RWPE1 (cell line): ENCODE measurements at places on chromosomes 3 and 15.

DNA sequence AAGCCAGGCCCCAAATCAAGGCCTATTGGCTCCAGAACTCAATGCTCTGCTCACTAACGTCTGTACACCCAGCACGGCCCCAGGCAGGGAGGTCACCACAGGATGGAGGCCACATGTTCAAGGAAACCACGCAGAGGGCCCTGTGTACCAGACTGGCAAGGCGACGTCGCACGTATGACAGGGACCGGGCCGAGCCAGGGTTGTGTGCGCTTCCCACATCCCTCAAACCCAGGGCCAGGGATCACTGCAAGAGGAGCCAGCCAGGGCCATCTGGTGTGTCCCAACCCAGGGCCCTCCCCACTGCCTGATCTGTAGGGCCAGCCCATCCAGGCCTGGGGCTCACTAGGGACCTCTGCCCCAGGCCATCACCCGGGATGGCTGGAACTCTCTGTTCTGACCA lies 62.0 kb downstream of the ZNF445 start:
- DNase-seq: no peak

DNA sequence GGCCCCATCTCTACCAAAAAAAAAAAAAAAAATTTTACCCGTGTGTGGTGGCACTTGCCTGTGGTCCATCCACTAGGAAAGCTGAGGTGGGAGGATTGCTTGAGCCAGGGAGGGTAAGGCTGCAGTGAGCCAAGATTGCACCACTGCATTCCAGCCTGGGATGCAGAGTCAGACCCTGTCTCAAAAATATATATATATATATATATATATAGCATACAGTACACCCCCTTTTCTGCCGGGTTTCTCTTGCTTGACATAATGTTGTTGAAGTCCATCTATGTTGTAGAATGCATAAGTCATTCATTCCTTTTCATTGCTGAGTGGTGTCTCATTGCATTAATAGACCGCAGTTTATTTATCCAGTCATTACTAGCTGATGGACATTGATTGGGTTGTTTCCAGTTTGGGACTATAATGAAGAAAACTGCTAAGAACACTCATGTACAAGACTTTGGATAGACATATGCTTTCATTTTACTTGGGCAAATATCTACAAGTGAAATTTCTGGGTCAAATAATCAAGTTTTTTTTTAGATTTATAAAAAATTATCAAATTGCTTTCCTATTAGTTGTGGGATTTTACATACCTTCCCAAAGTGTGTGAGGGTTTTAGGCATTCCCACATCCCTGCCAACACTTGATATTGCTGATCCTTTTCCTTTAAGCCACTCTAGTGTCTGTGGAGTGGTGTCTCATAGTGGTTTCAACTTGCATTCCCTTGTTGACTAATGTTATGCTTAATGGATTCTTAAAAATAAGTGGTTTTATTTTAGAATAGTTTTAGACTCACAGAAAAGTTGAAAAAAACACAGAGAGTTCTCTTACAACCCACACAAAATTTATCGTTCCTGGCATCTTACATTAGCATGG lies 2.1 kb upstream of the PRR20G start:
- no peak for DNase-seq

DNA sequence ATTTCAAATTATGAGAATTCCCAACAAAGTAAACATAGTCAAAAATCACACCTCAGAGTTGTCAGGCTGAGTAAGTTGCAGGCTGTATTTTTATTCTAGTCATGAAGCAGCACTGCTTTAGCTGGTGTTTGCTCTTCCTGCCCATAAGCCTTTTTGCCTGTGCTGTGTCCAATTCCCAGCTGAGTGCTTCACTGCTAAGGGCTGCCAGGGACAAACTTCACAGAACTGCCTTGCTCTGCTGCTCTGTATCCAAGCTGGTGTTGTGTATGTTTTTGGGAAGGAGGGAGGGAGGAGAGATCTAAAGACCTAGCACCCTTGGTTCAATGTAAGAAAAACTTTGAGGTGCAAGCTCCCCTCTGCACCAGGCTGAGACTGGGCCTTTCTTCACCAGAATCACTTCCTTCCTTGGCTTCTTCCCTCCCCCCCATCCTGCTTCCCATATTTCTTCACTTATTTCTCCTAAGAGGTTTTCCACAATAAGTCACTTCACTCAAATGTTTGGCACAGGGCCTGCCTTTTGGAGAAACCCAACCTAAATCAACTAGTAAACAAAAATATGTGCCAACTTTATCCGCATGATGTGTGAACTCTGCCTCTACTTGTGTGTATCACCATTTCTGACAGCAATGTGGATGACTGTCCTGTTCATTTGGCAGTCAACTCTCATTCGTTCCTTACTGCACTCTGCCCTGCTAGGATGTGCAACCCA lies 156.1 kb downstream of the TBL1XR1 start:
- no peak for DNase-seq

- peak; percentile 90 for DNase-seq
These were observed 4.8 kb upstream of the RHOV start for GRCh38 chr15:40878785-40879184.

DNA sequence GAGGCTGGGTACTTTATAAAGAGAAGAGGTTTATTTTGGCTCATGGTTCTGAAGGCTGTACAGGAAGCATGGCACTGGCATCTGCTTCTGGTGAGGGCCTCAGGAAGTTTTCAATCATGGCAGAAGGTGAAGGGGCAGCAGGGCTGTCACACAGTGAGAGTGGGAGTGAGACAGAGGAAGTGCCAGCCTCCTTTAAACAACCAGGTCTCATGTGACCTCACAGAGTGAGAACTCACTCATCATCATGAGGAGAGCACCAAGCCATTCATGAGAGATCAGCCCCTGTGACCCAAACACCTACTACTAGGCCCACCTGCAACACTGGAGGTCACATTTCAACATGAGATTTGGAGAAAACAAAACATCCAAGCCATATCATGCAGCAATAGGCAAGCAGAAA lies 9.3 kb upstream of the RFTN1 start:
- DNase-seq: no peak

DNA sequence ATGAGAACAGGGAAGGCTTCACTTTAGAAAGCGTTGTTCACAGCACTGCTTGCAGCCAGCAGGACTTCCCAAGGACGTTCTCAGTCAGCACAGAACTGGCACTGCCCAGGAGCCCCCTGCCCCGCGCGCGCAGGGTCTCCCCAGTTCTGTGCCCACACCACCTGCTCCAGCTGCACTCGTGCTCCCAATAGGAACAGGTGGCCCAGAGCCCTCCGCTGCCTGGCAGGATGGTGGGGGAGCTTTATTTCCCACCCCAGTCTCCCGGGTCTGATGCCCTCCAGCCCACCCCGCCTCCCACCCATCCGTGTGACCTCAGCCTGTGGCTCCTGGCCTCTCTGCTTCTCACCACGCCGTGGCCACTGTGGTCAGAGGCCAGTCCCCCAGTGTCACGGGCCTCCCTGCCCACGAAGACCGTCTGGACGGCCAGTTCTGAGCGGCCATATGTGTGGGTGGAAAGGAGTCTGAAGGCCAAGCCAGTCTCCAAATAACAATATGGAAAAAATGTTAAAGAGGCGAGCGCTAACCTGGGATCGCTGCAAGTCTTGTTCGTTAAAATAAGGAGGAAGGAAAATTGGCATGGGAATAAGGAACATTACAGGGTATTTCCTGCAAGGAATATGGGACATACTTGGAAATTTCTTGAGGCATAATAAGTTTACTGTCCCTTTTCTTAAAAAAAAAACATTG lies 54.6 kb upstream of the PCSK6 start:
- no peak for DNase-seq

DNA sequence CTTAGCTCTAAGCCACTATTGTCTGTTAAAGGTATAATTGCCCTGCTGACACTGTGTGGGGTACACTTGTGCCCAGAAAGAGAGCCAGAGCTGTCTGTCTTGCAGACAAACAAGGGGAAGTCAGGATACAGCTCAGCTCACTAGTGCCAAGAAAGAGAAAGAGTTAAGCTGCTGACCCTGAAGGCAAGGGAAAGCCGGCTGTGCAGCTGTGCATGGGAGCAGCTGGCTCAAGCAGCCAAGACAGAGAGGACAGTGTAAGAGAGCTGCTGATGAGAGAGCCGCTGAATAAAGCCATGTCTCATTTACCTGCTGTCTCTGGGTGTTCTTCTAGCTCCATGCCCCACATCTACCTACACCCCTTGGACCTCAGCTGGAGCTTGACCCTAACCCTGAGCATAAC lies 428.1 kb upstream of the NAALADL2 start:
- no peak for DNase-seq

GRCh38 chr15:67164811-67165253 lies 89.6 kb downstream of the AAGAB start:
- no peak for DNase-seq

DNA sequence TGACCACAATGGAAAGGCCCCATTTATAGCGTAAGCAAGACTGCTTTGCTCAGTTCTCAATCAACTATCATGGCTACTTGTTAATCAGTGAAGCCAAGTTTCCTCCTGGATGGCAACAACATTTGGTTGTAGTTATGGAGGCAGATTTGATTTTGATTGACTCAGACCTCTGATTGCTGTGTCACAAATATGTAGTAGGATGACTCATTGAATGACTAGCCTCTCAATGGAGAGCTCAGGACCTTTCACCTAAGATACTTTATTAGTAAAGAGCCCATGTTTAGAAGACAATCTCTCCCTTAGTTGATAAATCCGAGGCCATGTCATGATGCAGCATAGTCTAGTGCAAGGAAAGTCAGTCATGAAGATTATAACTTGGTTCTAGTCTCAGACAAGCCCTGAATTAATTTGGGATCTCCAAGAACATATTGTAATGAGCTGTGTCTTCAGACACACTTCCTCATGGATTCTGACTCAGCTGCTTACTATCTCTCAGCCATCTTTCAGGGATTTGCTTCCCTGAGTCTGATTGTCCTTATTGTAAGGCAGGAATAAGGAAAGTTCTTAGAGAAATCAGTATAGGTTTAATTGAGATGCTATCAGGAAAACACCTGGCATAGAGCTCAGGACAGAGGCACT lies 397.4 kb upstream of the TMCO5A start:
- DNase-seq: no peak

DNA sequence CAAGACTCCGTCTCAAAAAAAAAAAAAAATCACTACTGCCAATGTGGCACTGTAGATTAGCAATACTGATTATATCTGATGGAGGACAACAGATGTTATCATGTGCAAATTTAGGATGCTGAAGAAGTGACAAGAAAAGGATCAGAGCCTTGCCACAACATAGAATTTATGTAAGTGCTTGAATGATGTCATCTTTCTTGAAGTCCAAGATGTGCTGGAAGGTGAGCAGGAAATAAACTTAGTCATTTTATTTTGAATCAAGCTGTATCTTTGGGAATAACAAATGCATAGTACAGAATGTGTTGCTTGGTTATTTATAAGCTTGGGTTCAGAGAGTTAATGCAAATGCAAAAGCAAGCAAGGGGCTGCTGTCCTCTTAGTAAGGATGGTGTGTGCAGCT lies 47.1 kb downstream of the IL12A start:
- no peak for DNase-seq

- DNase-seq: peak; percentile 3
These were observed 384.1 kb downstream of the PLOD2 start for GRCh38 chr3:145776782-145777408.

- DNase-seq: no peak
These were observed 44.3 kb upstream of the FLNB start for GRCh38 chr3:57963811-57964346.

GRCh38 chr3:74489050-74489792 lies 125.2 kb downstream of the CNTN3 start:
- DNase-seq: no peak

- no peak for DNase-seq
These were observed 10.0 kb downstream of the HEXA start for GRCh38 chr15:72365844-72366243.

- DNase-seq: no peak
These were observed 12.4 kb upstream of the OCA2 start for GRCh38 chr15:28111543-28111942.

- no peak for DNase-seq
These were observed 18.6 kb downstream of the ZIC1 start for GRCh38 chr3:147427746-147428145.

GRCh38 chr3:40417845-40418543 lies 31.0 kb downstream of the ENTPD3 start:
- DNase-seq: peak; percentile 81

- no peak for DNase-seq
These were observed 39.1 kb downstream of the OCA2 start for GRCh38 chr15:28060005-28060404.

GRCh38 chr3:31369637-31370379 lies 162.9 kb upstream of the STT3B start:
- DNase-seq: no peak

GRCh38 chr3:24680214-24680967 lies 185.7 kb upstream of the THRB start:
- DNase-seq: no peak

DNA sequence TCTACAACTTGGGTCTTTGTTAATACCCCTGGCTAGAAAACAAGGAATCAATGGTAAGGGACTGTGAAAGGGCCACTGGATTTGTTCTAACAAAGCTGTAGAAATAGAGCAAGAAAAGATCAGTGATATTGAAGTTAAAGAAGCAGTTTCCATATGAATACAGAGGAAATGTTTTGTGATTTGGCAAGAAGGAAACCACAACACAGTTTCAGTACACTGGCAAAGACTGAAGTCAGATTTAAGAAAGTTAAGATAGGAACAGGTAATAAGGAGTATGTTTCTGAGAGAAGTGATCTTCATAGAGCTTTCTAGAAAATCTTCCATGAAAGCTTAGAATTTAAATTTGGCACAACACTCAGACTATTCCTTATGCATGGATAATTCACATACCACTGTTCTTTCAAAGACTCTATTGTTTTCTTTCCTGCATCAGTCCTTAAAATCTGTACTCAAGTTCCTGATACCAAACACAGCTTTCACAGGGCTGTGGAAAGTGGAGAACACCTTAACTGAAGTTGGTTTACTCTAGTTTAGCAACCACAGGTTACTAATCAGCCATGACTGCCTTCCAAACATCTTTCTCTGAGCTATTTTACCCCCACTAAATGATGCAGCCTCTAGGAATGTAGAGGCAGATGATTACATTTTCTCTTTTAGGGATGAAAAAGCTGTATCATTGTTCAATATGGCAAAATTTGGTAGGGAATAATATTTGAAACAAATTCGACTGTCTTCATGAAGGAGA lies 32.4 kb upstream of the ALCAM start:
- DNase-seq: no peak

- DNase-seq: no peak
These were observed 376 bp downstream of the TADA3 start for GRCh38 chr3:9791790-9792404.

DNA sequence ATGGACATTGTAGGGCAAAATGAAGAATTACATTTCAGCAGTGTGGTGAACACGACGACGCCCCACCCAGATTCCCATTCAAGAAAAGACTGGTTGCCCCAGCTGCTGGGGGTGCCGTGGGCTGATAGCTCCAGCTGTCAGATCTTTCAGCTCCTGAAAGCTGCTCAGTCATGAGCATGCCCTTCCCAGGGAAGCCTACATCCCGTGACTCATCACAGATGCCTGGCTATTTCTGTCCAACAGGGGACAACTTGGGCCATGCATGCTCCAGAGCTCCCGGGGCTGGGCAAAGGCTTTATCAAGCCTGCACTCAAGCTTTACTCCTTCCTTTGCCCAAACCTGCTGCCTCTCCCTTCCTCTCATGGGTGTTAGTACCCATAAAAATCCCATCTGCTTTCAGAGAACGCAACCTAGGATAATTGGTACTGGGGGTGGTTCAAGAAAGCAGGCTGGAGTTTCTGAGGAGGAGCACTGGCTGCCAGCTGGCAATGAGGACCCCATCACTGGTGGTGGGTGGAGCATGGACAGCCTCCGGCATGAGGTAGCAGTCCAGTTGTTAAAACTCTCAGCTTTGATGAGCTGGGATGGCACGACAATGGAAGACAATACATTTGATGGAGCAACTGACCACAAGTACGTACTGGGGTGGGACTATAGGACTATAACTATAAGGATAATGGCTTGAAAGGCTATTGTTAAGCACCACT lies 16.4 kb upstream of the ST8SIA2 start:
- DNase-seq: no peak
